ENCODE measurements at places on chromosomes 13 and 19. TPM values are rescaled to one million over a fixed set of nuclear protein-coding genes. Genes with fewer than 3 reads are reported as not detected.

Gene CADM4
- total RNA-seq, result 6.1 TPM

DNA sequence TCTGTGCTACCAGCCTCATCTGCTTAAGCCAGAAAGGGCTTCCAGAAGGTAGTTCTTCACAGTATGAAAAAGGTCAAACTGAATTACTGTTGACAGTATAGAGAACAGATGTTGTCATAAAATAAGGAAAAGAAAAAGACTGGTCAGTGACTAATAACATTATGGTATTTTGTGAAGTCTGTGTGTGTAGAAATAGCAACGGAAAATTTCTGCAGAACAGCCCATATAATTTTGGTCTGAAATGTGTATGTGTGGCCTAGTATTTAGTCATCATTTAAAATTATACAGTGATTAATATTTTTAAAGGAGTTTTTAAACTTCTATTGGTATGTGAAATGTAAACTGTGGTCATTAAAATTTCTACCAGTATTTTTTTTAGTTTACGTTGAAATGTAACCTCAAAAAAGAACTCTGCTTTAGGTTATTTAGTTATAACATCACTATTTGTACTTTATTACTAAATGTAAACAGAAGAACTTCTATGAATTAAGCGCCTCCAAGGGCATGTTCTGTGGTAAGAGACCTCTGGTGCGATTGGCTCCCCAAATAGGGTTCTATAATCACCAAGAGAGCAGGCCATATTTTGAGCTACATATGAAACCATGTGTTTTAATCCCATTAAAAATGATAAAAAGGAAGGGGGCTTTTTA is 3.3 kb upstream of the GPR183 start:
- no peak for DNase-seq
- H3K4me3 ChIP-seq, result no peak overlapping the region
- peak overlapping the region; percentile 73 for H3K27ac ChIP-seq

DNA sequence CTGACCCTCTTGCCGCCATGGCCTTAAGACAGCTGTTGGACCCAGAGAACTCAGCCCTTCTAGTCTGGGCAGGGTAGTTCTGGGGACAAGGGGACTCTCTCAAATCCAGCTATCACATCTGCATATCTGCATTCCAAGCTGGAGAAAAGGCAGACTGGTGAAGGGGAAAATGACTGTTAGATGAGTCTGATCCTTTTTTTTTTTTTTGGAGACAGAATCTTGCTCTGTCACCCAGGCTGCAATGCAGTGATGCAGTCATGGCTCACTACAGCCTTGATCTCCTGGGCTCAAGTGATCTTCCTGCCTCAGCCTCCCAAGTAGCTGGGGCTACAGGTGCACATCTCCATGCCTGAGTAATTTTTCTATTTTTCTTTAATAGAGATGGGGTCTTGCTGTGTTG is 114.3 kb downstream of the SIPA1L3 start:
- H3K4me3 ChIP-seq, result no peak overlapping the region
- no peaks in the 10 kb centered on the region for H3K36me3 ChIP-seq
- DNase-seq, result no peak
- H3K27me3 ChIP-seq, result no peaks in the 10 kb centered on the region
- H3K27ac ChIP-seq, result no peak overlapping the region

Gene CPAMD8
- 14.9 TPM for total RNA-seq

GRCh38 chr13:79387853-79388252 is 18.2 kb downstream of the RBM26 start:
- no peak overlapping the region for H3K4me3 ChIP-seq
- H3K36me3 ChIP-seq, result no peaks in the 10 kb centered on the region
- H3K4me1 ChIP-seq, result no peaks in the 10 kb centered on the region

DNA sequence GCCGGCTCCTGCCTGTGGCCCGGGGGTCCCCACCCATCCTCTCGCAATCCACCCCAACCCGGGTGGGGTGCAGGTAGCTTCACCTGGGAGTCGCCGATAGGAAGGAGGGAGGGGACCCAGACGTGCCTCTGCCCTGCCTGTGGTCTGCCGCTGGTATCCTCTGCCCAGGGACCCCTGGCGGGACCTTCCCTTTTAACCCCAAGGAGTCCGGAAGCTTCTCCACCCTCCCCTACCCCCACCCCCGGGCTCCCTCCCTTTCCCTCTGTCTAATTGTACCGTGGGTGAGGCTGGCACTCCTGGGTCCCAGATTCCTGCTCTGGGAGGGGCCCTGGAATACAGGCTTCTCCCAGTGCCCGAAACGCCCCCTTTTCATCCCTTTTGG is at the start of gene KLK10:
KLK10 (minus strand) TSS at position 166 of the 382 bp plus-strand sequence. CDS start 579 bp downstream, outside the sequence.
- peak within 1 kb of the TSS; percentile 1 for H3K4me3 ChIP-seq
- DNase-seq, result no peak
- no peak within 1 kb of the TSS for H3K27ac ChIP-seq
- no peaks in the 10 kb centered on the region for H3K36me3 ChIP-seq
- H3K4me1 ChIP-seq, result peaks cover 12% of the 10 kb centered on the region

DNA sequence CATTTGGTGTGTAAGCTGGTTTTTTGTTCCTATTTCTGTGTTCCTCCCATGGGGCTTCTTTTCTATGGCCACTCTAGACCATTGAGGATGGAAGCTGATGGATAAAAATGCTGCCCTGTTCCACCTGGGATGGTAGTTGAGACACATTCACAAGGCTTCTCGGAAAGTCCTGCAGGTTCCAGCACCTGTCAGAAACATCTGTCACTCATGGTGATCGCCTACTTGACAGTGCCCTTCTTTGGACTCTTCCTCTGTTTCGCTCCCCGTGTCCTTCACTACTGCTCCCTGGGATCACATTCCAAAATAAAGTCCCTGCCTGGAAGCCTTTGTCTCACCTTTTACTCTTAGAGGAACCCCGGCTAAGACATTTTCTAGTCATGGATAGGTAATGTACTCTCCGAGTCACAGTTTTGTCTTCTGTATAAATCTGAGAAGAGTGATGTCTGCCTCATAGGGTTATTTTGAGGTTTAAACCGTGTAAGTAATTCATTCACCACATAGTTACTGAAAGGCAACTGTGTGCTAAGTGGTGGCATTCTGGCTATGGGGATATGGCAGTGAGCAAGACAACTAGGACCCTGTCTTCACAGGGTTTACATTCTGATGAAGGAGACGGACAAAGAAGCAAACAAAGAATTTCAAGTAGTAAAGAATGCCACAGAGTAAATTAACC is 21.0 kb downstream of the UBAC2 start:
- no peaks in the 10 kb centered on the region for H3K4me1 ChIP-seq
- no peak overlapping the region for H3K4me3 ChIP-seq
- no peaks in the 10 kb centered on the region for H3K36me3 ChIP-seq

Gene COL5A3
- 12.6 TPM for total RNA-seq

DNA sequence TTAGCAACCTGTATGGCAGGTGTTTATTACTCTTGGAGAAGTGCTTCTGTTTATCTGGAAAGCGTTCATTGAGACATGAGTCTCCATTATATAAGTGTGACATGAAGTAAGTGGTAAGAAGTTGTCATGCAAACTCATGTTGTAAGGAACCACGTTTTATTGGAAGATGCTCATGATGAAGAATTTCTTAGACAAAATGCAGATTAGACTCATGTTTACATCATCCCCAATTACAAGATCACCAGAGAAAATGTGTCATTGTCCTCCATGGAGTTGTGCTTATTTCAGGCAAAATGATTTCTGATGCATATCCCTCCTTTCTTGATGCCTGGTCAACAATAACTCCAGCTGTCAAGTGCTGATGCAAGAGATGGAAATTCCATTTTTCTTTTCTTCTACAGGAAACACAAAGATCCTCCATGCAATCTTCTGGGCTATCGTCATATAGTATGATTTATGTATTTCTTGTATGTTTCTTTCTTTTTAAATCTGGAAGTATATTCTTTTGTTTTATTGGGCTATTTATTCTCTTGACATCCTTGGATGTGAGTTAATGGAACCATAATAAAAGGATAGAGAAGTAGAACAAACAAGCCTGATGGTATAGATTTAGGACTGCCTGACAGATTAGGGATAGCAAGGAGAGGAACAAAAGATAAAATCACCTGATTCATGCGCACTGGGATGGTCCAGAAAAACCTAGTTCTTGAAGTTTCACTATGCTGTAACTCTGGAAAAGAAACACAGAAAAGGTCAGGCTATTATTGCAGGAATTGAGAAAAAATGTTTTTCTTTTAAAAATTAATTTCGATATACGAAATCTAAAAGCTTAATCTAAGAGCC is 50.7 kb upstream of the DIAPH3 start:
- H3K36me3 ChIP-seq, result no peaks in the 10 kb centered on the region
- no peak overlapping the region for H3K4me3 ChIP-seq
- no peak for DNase-seq
- no peak overlapping the region for H3K27ac ChIP-seq

Gene ZBTB32
- not detected for total RNA-seq

GRCh38 chr19:43586346-43586745 is 9.6 kb downstream of the IRGQ start:
- H3K27me3 ChIP-seq, result no peaks in the 10 kb centered on the region
- H3K4me3 ChIP-seq, result no peak overlapping the region
- H3K36me3 ChIP-seq, result no peaks in the 10 kb centered on the region
- DNase-seq, result no peak
- H3K4me1 ChIP-seq, result peaks cover 5% of the 10 kb centered on the region

GRCh38 chr13:110965038-110965754 is 50.3 kb upstream of the ANKRD10 start:
- DNase-seq, result no peak
- no peaks in the 10 kb centered on the region for H3K27me3 ChIP-seq
- H3K36me3 ChIP-seq, result no peaks in the 10 kb centered on the region
- H3K27ac ChIP-seq, result no peak overlapping the region
- H3K4me1 ChIP-seq, result no peaks in the 10 kb centered on the region

- no peak overlapping the region for H3K27ac ChIP-seq
- no peak for DNase-seq
- H3K27me3 ChIP-seq, result no peaks in the 10 kb centered on the region
- no peak overlapping the region for H3K4me3 ChIP-seq
- H3K36me3 ChIP-seq, result no peaks in the 10 kb centered on the region
These were observed 310.0 kb upstream of the TSHZ3 start for GRCh38 chr19:31658993-31659896.

GRCh38 chr19:7817801-7818200 is 12.2 kb upstream of the EVI5L start:
- DNase-seq, result no peak
- H3K27me3 ChIP-seq, result no peaks in the 10 kb centered on the region
- H3K4me1 ChIP-seq, result no peaks in the 10 kb centered on the region
- no peaks in the 10 kb centered on the region for H3K36me3 ChIP-seq

GRCh38 chr13:112347986-112348385 is 28.2 kb upstream of the SPACA7 start:
- H3K4me1 ChIP-seq, result no peaks in the 10 kb centered on the region
- no peaks in the 10 kb centered on the region for H3K27me3 ChIP-seq
- DNase-seq, result no peak
- no peaks in the 10 kb centered on the region for H3K36me3 ChIP-seq
- H3K27ac ChIP-seq, result no peak overlapping the region

GRCh38 chr19:18523841-18524240 is 2.0 kb upstream of the ELL start:
- DNase-seq, result no peak
- H3K27ac ChIP-seq, result no peak overlapping the region
- H3K27me3 ChIP-seq, result no peaks in the 10 kb centered on the region
- H3K4me3 ChIP-seq, result no peak overlapping the region
- H3K36me3 ChIP-seq, result no peaks in the 10 kb centered on the region
- no peaks in the 10 kb centered on the region for H3K4me1 ChIP-seq

Gene CRX
- total RNA-seq, result not detected

- no peaks in the 10 kb centered on the region for H3K4me1 ChIP-seq
- H3K27ac ChIP-seq, result peak overlapping the region; percentile 16
- no peaks in the 10 kb centered on the region for H3K36me3 ChIP-seq
- H3K4me3 ChIP-seq, result no peak overlapping the region
- no peak for DNase-seq
- H3K27me3 ChIP-seq, result no peaks in the 10 kb centered on the region
These were observed 20.5 kb downstream of the EBPL start for GRCh38 chr13:49670828-49671227.

Gene ACTMAP
- total RNA-seq, result not detected

DNA sequence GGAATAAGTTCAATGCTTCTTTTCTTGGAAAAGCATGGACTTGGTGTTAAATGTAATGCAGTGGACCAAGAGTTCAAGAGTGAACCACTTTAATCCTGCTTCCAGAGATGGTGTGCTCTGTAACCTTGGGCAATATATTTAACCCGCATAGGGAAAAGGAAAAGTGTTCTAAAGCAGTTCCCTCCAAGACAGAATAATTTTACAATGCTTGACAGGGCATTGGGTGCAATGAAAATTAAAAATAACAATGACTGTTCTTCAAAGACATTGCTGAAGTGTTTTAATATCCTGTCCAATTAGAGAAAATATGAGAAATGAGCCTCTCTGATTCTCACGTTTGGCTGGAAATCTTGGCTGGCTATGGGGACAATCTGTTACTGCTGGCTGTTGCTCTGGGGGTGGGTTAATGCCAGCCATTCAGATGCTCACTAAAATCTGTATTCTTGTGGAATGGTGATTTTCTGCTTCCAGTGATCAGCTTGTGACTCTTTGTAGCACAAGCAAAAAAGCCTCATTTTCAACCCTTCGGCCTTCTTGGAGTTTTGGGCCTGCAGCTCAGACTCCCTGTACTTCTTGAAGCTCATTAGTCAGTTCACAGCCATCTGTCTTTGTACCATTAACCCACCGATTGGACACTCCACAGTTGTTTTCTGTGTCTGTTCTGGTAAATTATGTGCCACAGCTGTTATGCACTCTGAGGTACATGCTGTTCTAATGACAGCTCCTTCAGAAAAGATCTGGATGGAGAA is 310.6 kb downstream of the LMO7 start:
- no peak overlapping the region for H3K27ac ChIP-seq
- H3K27me3 ChIP-seq, result no peaks in the 10 kb centered on the region

DNA sequence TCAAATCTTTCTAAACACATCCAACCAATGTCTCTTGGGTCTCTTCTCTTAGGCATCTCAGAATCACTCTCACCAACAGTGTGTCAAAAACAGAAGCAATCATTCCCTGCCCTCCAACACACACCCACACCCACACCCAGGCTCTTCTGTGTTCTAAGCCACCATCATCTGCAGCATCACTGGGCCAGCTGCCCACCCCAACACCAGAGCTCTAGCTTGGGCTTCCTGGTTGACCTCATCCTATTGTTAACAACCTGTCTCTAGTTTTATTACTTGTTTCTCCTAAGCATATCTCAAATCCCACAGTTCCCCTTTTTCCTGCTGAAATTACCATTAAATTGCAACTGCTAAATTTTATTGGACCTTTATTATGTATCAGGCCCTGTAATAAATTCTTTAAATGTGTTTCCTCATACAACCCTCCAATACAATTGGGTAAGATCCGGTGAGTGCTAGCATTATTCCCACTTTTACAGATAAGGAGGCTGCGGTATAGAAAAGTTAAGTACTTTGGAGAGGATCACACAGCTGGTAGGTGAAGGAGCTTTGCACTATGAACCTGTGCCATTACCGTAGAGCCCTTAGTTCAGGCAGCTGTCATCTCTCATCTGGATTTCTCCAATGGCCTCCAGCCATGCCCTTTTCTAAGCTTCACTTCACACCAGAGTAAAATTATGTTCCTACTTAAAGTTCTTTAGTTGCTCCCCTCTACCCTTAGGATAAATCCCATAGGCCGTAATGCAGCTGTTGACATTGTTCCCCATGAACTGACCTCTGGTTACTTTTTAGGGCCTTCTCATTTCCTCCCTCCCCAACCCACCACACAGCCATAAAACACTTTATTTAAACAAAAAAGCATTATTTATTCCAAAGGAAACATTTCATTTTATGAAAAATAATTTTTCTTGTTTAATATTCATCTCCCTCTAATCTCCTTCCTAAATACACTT is 227.7 kb downstream of the B3GLCT start:
- DNase-seq, result no peak
- H3K27ac ChIP-seq, result peak overlapping the region; percentile 24
- no peak overlapping the region for H3K4me3 ChIP-seq

- H3K4me3 ChIP-seq, result no peak overlapping the region
- no peaks in the 10 kb centered on the region for H3K36me3 ChIP-seq
- no peaks in the 10 kb centered on the region for H3K4me1 ChIP-seq
- H3K27ac ChIP-seq, result no peak overlapping the region
- no peaks in the 10 kb centered on the region for H3K27me3 ChIP-seq
These were observed 15.2 kb upstream of the TOMM40 start for GRCh38 chr19:44875666-44876451.

Data from uterus (tissue), 4 donors.